ENCODE measurements at places on chromosomes 11 and 22. TPM values are rescaled to one million over a fixed set of nuclear protein-coding genes. Genes with fewer than 3 reads are reported as not detected.

AHNAK gene
- 2.1 TPM for total RNA-seq

DNA sequence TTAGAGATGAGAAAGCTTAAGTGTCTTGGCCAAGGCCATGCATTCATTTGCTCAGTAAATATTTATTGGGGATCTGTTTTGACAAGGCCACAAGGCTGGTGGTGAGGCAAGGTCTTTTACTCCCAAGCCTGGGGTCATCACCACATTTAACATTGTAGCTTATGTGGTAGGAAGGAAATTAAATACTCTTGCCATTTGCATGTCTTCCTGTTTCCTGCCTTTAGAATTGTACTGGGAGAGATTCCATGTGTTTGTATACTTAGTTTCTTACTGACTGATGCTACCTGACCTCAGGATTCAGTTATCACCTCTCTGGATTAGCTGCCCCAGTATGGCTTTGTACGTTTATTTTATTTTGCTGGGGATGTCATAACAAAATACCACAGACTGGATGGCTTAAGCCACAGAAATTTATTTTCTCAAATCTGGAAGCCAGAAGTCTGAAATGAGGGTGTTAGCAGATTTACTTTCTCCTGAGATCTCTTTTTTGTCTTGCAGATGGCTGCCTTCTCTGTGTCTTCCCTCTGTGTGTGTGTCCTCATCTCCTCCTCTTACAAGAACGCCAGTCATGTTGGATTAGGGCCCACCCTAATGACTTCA, 44.8 kb downstream of the SPECC1L start:
- DNase-seq: no peak

SHANK2 gene
- total RNA-seq: 73.1 TPM

- no peak for DNase-seq
Measured at GRCh38 chr11:46333394-46333947, 13.8 kb upstream of the DGKZ start.

DCDC1 gene
- total RNA-seq: 0.27 TPM

OSBPL5 gene
- 8.1 TPM for total RNA-seq

DNA sequence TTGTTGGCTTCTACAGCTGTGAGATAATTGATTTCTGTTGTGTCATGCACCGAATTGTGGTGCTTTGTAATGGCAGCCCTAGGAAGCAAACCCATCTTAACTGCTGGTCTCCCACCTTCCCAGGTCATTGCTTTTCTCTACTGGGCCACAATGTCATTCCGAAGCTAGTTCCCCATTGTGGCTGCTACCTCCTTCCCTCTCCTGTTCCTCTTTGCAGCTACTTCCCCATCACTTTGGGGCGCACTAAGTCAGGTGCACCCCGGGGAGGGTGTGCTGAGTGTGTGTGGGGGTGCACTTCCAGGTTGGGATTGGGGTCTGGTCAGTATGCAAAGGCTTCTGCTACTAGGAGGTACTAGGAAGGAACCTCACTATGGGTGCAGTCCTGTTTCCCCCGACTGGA, 109.3 kb downstream of the ST3GAL4 start:
- no peak for DNase-seq

ZBED5 gene
- total RNA-seq: 54.1 TPM

NLRP14 gene
- 0.10 TPM for total RNA-seq

GRCh38 chr22:50545522-50546325, at the start of gene KLHDC7B:
KLHDC7B (plus strand) TSS chr22:50545899; CDS start chr22:50546244, 345 bp downstream.
- DNase-seq: no peak

DNA sequence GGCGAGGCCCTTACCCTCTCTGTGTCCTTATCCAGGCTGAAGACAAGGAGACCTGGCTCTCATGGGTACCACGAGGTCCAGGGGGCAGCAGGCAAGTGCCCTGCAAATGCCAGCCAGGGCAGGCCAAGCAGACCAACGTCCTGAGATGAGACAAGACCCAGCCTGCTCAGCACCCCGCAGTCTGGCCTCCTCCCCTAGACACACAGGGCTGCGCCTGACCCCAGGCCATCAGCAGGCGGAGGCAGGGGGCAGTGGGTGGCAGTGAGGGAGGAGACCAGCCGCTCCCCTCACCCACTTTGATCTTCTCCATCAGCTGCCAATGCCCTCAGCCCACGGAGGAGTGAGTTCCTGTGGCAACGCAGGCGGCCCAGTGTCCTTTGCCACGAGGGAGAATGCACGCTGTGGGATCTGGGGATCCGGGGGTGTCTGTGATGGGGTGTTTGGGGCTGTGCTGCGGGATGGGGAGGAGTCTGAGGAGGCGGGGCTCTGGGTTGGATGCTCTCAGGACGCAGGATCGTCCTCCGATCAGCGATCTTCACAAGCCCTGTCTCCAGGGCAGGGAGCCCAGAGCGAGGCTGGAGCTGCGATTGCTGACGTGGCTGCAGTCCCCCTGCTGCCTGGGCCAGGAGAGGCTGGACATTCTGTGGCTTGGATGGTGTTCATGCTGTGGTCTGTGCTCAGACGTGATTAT, 30.5 kb upstream of the PPARA start:
- peak; percentile 45 for DNase-seq

DNA sequence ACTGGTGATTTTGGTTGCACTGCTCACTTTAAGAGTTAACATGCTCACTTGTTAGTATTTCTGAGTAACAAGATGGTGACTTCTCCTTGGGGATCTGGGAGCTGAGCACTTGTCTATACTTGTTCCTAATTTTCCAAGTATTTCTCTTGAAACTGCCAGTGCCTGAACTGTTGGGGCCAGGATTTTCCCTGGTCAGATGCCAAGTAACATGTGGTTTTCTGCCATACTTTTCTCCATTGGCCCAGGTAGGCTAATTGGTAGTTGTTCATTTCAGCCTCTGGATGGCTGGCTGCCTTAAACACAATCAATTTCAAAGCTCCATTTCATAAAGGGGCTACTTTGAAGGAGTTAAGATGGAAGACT, 35.0 kb downstream of the RNF141 start:
- no peak for DNase-seq

GRCh38 chr22:20448630-20449029, 11.0 kb upstream of the SCARF2 start:
- no peak for DNase-seq

TRMU gene
- 58.7 TPM for total RNA-seq

GRCh38 chr22:43090130-43090789, 1.1 kb upstream of the TTLL1 start:
- no peak for DNase-seq

- no peak for DNase-seq
Measured at GRCh38 chr11:121595717-121596161, 143.0 kb upstream of the SORL1-AS1 start.

GRCh38 chr11:120310870-120311269, 14.2 kb upstream of the TLCD5 start:
- DNase-seq: no peak

MN1 gene
- total RNA-seq: 6.8 TPM

PNPLA5 gene
- total RNA-seq: 6.8 TPM

DNA sequence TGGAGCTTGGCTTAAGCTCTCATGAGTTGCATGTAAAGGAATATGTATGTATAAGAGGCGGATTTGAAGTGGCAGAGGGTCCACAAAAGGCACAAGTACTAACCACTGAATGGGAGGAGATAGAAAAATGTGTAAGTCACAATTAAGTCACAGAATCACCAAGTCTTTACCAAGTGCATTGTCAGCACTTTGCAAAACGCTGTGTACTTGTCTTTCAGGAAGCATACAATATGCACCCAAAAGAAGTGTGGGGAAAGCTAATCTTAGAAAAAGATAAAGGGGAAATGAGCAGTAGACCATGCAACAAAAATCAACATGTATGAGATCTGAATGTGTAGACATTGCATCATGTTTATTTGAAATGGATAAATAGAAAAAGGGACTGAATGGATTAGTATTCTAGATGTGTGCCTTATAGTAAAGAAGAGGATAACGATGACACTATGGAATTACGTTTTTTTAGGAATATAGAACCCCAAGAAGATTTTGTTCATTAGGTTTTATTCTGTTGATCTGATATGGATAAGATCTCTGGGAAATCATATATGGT, 4.5 kb downstream of the CNTF start:
- no peak for DNase-seq

GRCh38 chr11:32953700-32954099, 61.1 kb downstream of the QSER1 start:
- DNase-seq: no peak

CCDC73 gene
- total RNA-seq: not detected

TBX10 gene
- not detected for total RNA-seq

CCDC116 gene
- not detected for total RNA-seq

- no peak for DNase-seq
Measured at GRCh38 chr11:27076121-27076589, 35.5 kb downstream of the BBOX1 start.

KRTAP5-11 gene
- total RNA-seq: not detected

TSPAN32 gene
- total RNA-seq: not detected

UBQLNL gene
- 0.35 TPM for total RNA-seq

GRCh38 chr11:83835423-83835822, 549.3 kb upstream of the CCDC90B start:
- no peak for DNase-seq

DNA sequence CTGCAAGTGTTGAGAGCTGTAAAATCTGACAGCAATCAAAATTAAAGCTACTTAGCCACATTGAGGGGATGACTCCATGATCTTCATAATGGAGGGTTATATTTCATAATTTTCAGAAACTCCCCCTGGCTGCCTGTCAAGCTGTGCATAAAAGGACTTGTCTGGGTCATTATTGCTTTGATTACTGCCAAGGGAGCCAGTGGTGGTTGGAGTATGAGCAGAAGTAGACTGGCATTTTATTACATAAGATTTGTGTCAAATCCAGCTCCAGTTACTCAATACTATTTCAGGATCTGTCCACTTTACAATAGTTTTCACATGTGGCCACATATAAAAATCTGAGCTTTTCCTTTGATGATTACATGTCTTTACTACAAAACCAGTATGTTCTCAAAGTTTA, 108.9 kb upstream of the SLC5A12 start:
- DNase-seq: no peak

- no peak for DNase-seq
Measured at GRCh38 chr22:19068784-19069271, 53.4 kb downstream of the DGCR2 start.

DNA sequence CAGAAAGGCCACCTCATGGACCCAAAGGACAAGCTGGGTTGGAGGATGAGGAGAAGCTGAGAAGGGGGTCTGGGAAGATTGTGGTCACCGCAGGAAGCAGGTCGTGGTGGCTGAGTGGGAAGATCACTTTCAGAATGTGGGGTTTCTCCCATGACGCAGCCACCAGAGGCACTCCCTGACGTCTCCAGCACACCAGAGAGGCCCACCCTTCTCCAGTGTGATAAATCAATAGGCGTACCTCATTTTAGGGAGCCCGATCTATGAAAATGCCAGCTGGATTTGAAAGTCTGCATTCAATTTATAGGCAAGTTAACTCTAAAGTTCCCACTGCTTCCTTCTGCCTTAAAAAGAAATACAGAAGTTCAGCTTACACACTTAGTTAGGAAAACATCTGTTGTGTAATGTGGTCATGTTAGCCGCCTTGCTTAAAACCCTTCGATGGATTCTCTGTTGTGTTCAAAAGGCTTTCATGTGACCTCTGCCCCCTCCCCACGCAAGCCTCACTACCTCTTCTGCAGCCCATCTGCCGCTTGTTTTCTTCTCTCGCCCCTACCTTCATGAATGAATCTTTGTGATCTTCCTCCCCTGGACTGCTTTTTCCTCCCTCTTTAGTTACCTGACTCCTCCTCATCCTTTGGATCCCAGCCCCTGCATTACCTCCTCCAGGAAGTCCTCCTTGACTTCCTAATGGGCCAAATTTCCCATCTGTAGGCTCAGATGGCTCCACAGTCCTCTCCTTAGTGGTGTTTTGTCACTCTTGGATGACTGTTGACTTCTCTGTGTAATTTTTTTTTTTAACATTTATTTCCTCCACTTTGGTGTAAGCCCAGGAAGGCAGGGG, 10.7 kb downstream of the TSPAN18 start:
- no peak for DNase-seq

DNA sequence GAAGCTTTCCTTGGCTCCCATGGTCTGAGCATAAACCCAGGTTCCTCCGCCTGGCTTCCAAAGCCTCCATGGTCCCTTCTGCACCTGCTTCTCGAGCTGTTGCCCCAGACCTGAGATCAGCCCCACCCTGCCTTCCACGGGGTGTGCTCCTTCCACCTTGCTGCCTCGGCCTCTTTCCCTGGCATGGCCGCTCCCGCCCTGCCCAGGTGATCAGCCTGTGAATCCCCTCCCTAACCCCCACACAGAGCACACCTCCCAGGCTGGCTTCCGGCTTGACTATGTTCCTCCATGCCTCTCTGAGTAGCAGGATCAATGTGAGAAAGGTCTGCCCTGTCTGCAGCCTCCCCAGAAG, 2.7 kb upstream of the PPP6R3 start:
- DNase-seq: no peak

MIAT gene
- 63.6 TPM for total RNA-seq

NXPE2 gene
- total RNA-seq: 0.12 TPM

DNA sequence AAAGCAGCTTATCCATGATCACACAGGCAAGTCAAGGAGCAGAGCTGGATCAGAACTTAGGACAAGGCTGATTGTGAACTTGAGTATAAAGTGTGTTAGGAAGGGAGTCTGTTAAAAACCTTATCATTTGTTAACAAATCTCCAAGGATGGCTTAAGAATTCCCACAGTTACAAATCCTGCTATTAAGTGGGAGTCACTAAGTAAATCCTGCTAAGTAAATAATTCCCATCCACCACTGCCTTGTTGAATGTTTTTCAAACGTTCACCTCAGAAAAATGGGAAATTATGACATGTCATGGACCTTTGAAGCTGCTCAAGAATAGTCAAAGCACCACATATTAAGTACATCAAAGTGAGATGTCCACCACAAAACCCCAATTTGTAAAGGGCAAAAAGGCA, 88.7 kb downstream of the FAM168A start:
- DNase-seq: no peak

DNA sequence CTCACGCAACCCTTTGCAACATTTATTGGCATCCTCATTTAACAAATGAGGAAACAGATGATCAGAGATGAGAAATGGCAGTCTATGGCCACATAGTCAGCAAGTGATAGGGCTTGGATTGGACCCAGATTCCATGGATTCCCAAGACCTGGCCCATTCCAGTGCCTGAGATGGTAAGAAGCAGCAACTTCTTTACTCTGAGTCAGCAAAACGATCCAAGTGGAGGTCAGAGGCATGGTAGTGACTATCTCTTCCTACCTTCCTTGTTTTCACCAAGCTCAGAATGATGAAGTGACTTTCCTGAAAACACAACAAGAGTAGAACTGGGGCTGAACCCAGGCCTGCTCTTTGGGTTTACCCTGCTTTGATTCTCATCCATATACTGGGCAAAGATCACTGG, 293.1 kb downstream of the TENM4 start:
- DNase-seq: no peak

BRSK2 gene
- 20.3 TPM for total RNA-seq

ENTHD1 gene
- total RNA-seq: not detected

GRCh38 chr11:78876676-78877075, 302.0 kb upstream of the NARS2 start:
- no peak for DNase-seq

WNT7B gene
- total RNA-seq: 0.10 TPM

MPZL3 gene
- total RNA-seq: 5.7 TPM

SCGB1D2 gene
- not detected for total RNA-seq
